ENCODE measurements at places on chromosomes 3 and 15.

DNA sequence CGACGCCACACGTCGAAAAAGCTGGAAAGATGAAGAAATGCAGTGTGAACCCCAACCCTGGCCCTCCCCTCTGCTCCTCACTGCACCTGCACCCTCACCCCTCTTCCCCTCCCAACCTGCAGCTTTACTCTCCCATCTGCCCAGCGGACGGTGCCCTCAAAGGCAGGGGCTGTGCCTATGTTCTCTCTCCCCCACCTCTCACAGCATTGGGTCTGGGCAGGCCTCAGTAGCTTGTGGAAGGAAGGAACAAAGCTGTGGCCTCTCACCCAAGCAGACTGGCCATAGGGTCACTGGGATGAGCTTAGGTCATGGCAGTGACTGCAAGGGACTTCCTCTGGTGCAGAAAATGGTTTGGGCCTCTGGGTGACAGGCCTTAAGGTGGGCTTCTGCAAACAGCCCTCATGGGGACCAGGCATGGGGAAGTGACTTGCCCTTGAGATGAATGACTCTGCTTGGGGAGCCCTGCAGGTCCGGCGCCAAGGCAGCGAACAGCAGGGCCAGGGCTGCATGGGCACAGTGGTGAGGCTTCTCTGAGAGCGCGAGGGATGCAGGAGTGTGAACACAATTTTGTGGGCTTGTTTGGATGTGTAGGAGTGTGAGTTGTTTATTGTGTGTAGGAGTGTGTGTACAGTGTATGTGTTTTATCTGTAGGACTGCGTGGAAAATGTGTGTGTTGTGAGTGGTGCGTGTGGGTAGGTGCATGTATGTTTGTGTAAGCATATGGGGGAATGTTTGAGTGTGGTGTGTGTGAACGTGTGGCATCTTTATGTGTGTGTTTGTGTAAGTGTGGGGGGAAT, 29.2 kb downstream of the SRPRB start:
- no peak for DNase-seq

DNA sequence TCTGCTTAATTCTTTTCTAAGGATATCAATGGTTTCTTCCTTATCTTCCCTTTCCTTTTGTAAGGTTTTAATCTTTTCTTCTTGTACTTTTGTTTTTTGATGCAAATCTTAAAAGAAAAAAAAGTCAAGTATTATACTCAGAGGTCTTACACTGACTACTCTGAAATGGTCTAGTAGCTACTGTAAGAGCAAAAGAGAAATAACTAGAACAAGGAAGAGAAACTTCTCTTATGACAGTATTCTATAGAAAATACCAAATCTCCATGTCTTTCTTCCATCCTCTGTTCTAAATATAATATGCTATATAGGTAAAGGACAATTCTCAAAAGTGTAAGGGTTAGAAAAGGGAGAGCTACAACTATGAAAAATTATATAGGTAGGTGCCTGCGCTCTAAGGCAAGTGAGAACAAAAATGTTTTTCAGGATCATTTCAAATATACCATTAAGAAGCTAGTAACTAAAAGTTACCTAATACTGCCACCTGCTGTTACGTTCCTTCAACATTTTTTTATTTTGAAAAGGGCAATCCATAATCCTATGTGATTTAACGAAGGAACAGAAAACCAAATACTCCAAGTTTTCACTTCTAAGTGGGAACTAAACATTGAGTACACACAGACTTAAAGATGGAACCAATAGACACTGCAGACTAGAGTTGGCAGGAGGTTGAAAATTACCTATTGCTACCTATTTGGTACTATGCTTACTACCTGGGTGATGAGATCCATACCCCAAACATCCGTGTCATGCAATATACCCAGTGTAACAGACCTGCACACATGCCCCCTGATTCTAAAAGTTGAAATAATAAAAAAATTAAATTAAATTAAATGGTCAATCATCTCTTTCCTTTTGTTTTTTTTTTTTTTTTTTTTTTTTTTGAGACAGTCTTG, 36.7 kb downstream of the CIP2A start:
- no peak for DNase-seq

GRCh38 chr3:71870966-71871512, 86.1 kb upstream of the PROK2 start:
- no peak for DNase-seq

DNA sequence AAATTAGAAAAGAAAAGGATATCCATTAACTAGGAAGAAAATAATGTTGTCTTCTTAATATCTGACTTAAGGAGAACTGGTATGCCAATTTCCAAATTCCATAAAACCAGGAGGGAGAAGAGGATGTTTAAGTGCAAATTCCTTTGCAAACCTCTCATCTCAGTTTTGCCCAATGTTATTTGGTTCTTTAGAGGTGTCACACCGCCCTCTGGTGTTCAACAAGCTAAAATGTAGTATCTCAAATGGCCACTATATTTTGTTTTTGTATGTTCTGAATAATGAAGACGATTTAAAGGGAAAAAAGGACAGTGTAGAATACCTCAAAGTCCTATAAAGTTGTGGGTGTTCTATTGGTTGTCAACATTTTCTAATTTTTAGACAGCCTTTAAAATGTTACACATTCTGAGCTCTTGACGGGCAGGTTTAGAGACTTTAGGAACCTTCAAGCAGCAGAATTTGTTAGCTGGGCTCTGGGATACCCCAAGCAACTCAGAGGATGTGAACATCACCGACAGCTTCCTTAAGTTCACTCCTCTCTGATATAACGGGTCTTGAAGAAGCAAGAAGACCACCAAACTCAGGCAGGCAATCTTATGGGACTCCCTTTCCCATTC, 458.3 kb downstream of the MFSD1 start:
- DNase-seq: no peak

GRCh38 chr3:189632242-189632641, 1.1 kb downstream of the TP63 start:
- no peak for DNase-seq

DNA sequence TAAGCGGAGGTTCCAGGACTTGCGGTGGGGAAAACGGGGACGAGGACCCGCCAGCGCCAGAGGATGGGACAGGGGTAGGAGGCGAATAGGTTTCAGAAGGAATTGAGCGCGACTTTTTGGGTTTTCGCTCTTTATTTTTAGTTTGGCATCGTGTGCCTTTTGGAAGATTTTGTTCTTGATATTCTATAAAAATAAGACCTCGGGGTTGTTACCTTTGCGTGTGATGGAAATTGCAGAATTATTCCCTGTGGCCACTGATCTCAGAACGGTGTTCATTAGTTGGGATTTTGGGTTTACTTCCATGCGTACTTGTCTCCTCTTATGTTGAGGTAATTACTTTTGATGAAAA, 453 bp upstream of the CCDC14 start:
- DNase-seq: no peak
